Type B pancreatic cell (in vitro differentiated cells): ENCODE measurements at places on chromosomes 1 and 21. TPM values are rescaled to one million over a fixed set of nuclear protein-coding genes. Genes with fewer than 3 reads are reported as not detected.
A peak's percentile ranks its signal among the peaks of the same experiment; 100 is the strongest.

Gene B4GALT3
- total RNA-seq: 42.4 and 48.5 TPM in 2 replicates

Gene TEDDM1
- total RNA-seq: not detected in 2 replicates

Gene SLC2A5
- 2.7 and 10.7 TPM in 2 replicates for total RNA-seq

Gene HPCAL4
- 0.21 and 0.53 TPM in 2 replicates for total RNA-seq

Gene C1orf116
- 50.4 and 108 TPM in 2 replicates for total RNA-seq

Gene ZBTB8B
- total RNA-seq: 0.74 and 1.9 TPM in 2 replicates

Gene ROR1
- 14.9 and 32.0 TPM in 2 replicates for total RNA-seq

Gene C1QB
- total RNA-seq: not detected in 2 replicates

GRCh38 chr21:45112371-45112770, 38.0 kb downstream of the ADARB1 start:
- no peaks in the 10 kb centered on the region for H3K27me3 ChIP-seq
- H3K36me3 ChIP-seq: peaks cover 3% of the 10 kb centered on the region
- DNase-seq: no peak
- H3K27ac ChIP-seq: no peak overlapping the region
- peaks cover 7% of the 10 kb centered on the region for H3K4me1 ChIP-seq

GRCh38 chr1:108972951-108973350, 9.7 kb upstream of the CLCC1 start:
- no peaks in the 10 kb centered on the region for H3K4me1 ChIP-seq
- no peak overlapping the region for H3K4me3 ChIP-seq
- H3K27ac ChIP-seq: no peak overlapping the region
- DNase-seq: no peak
- peaks cover 20% of the 10 kb centered on the region for H3K36me3 ChIP-seq

DNA sequence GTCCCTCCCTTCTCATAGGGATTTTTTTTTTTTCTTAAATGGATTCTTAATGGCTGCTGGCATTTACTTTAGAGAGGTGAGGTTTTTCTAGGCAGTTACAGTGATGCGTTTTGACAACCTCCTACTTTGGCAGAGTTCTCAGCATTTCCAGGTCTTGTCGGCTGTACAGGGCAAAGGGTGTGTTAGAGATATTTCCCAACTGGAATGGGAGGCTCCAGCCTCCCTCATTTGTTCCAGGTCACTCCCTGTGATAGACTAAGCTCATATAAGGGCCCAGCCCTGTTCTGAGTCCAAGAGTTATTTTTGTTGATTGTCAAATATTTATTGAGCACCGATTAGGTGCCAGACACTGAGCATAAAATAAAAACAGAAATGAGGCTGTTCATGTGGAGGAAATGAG, 7.6 kb upstream of the XKR8 start:
- DNase-seq: no peak
- H3K4me3 ChIP-seq: no peak overlapping the region
- H3K27ac ChIP-seq: no peak overlapping the region

- peaks cover 62% of the 10 kb centered on the region for H3K27me3 ChIP-seq
- no peaks in the 10 kb centered on the region for H3K36me3 ChIP-seq
- H3K4me3 ChIP-seq: peak overlapping the region; percentile 45
- no peak overlapping the region for H3K27ac ChIP-seq
- peaks cover 42% of the 10 kb centered on the region for H3K4me1 ChIP-seq
These were observed 56.8 kb downstream of the GLIS1 start for GRCh38 chr1:53681977-53682685.

- H3K36me3 ChIP-seq: peaks cover 13% of the 10 kb centered on the region
- DNase-seq: no peak
- H3K4me1 ChIP-seq: peaks cover 17% of the 10 kb centered on the region
- no peak overlapping the region for H3K27ac ChIP-seq
These were observed 3.6 kb downstream of the CAP1 start for GRCh38 chr1:40044110-40044509.

DNA sequence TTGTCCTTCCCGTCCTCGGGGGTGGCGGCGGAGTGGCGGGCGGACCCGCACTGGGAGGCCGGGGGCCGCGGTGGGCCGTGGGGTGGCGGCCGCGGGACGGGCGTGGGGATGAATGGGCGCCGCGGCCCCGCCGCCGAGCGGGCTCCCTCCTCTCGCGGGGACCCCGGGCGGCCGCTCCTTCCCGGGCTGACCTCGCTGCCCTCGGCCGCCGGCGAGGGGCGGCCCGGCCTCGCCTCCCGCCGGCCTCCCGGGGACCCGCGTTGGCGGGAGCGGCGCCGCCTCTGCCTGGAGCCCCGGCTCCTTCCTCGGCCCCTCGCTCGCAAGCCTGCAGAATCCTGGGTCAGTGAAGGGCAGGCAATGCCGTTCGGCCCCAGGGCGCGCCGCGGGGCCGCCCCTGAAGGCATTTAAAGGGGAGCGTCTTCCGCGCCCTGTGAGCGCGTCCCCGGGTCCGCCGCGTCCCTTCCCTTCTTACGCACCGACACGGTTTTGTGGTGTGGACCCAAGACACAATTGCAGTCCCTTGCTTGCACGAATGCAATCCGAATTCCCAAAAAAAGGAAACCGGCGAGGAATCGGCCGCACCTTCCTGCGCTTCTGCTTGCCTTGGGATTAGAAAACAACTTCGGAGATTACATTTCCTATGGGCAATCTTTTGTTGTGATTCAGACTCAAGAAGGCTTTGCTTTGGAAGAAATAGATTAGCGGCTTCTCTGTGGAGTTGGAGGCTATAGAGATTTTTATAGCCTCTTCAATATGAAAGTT, 776 bp downstream of the ITSN1 start:
- no peaks in the 10 kb centered on the region for H3K27me3 ChIP-seq
- H3K27ac ChIP-seq: peak overlapping the region; percentile 84
- H3K4me3 ChIP-seq: peak overlapping the region; percentile 88
- no peaks in the 10 kb centered on the region for H3K36me3 ChIP-seq
- DNase-seq: peak; percentile 72

DNA sequence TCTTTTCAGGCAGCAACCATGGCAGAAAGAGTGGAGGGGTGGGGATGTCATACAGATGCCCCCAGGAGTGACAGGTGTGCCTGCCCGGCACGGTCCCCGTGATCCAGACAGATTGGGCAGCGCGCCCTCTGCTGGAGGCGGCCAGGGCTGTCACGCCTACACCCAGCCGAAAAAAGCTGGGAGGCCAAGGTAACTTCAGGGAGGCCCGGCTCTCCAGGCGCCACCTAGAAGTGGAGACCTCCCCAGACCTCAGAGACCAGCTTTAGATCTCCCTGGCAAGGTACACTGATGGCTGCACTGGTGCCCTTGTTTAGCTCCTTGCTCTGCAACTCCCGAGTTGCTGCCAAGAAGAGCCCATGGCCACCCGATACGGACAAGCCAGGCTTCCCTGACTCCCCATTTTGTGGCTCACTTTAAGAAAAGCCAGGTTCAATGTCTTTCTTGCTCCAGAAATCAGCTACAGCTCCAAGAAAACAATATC, 6.6 kb downstream of the GOLT1A start:
- no peaks in the 10 kb centered on the region for H3K4me1 ChIP-seq
- no peak overlapping the region for H3K27ac ChIP-seq
- H3K27me3 ChIP-seq: peaks cover 36% of the 10 kb centered on the region
- DNase-seq: no peak
- no peaks in the 10 kb centered on the region for H3K36me3 ChIP-seq

DNA sequence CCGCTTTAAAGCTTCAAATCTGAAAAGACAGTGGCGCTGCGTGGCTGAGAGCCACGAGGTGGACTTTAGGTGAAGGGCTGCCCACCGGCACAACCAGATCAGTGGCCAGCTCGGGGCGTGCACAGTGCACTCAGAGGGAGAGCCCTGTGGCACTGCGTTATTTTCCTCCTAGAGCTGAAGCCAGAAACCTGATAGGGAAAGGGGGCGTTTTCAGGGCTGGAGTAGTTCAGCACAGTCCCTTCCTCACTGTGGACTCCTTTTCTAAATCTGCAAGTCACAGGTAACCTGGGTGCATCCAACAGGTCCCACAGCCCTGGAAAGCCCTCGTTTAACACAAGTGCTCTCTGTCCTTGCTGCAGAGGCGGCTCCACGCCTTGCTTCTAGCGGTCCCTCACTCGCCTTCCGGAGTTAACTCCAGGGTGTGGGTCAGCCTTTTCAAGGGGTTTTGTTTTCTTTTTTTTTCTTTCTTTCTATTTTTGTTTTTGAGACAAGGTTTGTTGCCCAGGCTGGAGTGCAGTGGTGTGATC, 81.2 kb downstream of the GALNT2 start:
- no peaks in the 10 kb centered on the region for H3K36me3 ChIP-seq
- no peak overlapping the region for H3K4me3 ChIP-seq
- H3K27ac ChIP-seq: no peak overlapping the region
- H3K4me1 ChIP-seq: peaks cover 67% of the 10 kb centered on the region

DNA sequence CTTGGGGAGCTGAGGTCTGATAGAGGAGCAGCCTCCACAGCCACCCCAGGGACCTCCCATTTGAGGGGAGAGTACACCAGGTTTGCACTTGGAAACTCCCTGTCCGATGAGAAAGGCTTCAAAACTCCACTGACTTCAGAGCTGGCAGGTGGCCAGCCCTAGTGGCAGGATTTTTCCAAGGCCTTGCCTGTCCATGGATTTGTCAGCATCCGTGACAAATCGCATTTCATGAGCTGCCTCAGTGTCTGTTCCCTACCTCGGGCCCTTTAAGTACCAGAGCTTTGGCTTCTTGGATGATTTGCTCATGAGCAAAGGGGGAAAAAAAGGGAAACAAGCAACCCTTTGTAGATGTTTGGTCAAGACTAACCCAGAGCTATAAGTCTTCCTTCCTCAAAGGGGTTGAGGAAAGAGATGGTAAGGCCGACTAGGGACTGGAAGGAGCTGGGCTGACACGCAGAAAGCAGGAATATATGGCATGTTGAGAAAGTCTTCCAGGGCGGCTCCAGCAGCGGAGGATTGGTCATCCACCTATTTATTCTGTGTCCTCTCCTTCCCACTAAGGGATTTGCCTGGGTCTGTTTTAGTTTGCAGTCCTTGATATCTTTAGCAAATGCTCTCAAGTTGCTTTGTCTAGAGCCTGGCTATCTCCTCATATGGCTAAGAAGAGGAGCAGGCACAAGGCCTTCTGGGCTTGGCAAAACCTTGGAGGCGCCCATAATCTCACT, 2.7 kb upstream of the HSPG2 start:
- peak overlapping the region; percentile 36 for H3K27ac ChIP-seq
- H3K27me3 ChIP-seq: no peaks in the 10 kb centered on the region
- no peaks in the 10 kb centered on the region for H3K36me3 ChIP-seq
- peak overlapping the region; percentile 49 for H3K4me3 ChIP-seq
- peaks cover 55% of the 10 kb centered on the region for H3K4me1 ChIP-seq

DNA sequence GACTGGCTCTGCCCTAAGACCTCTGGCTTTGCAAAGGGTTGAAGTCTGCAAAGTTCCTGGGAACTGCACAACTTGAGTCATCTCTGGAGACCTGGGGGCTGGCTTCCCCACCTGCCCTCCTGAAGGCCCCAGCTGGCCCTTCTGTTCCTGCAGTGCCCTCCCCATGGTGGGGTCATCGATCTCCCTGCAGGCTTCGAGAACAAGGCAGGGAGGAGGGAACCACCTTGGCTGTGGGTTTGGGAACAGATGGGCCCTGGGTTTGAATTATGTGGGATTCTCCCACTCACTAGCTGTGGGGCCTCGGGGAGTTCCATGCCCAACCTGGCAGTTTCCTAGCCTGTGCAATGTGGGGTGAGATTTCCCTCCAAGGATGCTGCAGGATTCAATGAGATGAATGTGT, 310.2 kb downstream of the PTPRU start:
- H3K27ac ChIP-seq: no peak overlapping the region
- H3K4me3 ChIP-seq: no peak overlapping the region
- H3K27me3 ChIP-seq: no peaks in the 10 kb centered on the region
- H3K36me3 ChIP-seq: no peaks in the 10 kb centered on the region
- H3K4me1 ChIP-seq: no peaks in the 10 kb centered on the region
- DNase-seq: no peak

DNA sequence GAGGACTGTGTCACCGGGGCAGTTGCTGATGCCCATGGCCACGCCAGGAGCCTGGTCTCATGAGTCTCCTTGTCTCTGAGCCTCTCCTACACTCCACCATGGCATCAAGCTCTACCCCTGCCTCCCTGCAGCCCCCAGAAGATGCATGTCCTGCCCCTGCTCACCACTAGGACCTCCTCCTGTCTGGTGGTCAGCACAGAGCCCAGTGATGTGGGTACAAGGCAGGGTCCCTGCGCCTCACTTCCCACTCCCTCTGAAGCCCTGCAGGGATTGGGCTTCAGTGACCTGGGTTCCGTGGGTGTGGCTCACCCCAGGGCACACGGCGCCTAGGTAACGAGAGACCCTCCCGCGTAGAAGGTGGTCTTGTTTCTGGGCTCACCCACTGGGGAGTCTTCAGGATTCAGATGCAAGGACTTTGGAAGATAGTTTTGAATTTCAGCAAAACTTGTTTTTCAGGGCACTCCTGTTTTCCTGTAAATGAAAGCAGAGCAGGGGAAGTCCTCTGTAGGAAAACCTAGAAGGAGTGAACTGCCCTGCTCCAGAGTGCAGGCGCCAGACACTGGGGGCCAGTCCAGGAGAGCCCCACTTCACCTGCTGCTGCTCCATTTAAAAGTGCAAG, 2.8 kb downstream of the COL18A1 start:
- H3K27me3 ChIP-seq: peaks cover 14% of the 10 kb centered on the region
- no peaks in the 10 kb centered on the region for H3K36me3 ChIP-seq
- no peak for DNase-seq
- peak overlapping the region; percentile 85 for H3K4me3 ChIP-seq
- H3K27ac ChIP-seq: peak overlapping the region; percentile 88

DNA sequence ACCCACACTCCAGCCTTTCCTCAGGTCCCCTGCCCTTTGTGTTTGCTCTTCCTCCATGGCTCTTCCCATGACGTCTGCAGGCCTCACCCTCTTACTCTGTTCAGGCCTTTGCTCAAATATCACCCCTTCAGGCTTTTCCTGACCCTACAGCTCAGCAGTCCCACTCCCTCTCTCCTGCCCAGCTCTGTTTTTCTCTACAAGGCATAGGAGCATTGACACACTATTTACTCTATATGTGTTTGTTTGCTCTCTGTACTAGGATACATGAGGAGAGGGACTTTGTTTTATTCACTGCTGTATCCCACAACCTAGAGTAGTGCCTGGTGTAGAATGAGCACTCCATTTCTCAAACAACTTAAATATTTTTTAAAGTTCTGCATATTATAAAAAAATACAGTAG, 107.4 kb upstream of the COA6 start:
- no peaks in the 10 kb centered on the region for H3K4me1 ChIP-seq
- no peak for DNase-seq
- H3K27ac ChIP-seq: no peak overlapping the region
- peaks cover 8% of the 10 kb centered on the region for H3K27me3 ChIP-seq
- H3K36me3 ChIP-seq: peaks cover 4% of the 10 kb centered on the region

- no peak for DNase-seq
- no peak overlapping the region for H3K4me3 ChIP-seq
- H3K4me1 ChIP-seq: no peaks in the 10 kb centered on the region
- H3K27me3 ChIP-seq: peaks cover 23% of the 10 kb centered on the region
These were observed 229.3 kb downstream of the CAMTA1 start for GRCh38 chr1:7014640-7014930.

- no peak for DNase-seq
- H3K4me3 ChIP-seq: no peak overlapping the region
- peaks cover 45% of the 10 kb centered on the region for H3K27me3 ChIP-seq
- no peak overlapping the region for H3K27ac ChIP-seq
These were observed 168.8 kb downstream of the TNR start for GRCh38 chr1:175574566-175574965.
